Stimulated activated CD4-positive, alpha-beta T cell treated with anti-CD3 and anti-CD28 coated beads, Interleukin-1b, Interleukin-23, amount 100 ng/mL, for 48 hours (primary cell): ENCODE measurements at places on chromosomes 6 and 20.

DNA sequence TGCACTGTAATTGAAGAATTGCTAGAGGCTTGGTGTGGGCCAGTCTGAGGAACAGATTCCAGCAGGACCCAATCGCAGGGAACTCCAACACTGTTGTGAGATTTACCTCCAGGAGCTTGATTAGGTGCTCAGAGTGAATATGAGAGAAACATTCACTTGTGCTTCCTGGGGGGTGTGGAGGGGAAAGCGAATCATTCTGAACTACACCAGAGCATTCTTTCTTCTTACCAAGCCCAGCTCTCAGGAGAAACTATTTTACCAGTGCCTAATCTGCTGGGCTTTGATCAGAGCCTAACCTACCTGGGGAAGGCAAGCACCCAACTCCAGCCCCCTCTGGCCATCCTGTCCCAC is 7.4 kb upstream of the SIRPB1 start:
- DNase-seq = no peak

DNA sequence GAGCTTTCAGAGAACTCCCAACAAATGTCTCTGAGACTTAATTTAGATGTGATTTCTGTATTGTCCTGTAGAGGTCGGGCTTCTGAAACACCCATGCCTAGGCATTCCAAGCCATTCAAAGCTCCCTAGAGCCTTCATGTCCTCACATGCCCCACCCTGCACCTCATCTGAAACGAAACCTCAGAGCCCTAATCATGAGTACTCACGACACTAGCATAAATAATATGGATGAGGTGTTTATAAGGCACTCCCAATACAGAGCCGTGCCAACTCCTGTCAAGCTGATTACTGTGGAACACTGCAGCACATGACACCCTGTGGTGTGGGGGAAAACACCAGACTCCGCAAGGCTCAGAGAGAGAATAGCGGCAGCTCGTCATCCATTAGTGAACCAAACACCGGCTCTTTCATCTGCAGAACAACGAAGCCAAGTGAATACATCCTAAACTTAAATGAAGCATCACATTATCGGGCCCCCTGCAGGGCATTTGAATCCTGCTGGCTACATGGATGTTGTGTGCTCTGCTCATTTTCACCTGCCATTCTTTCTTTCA is 83.8 kb downstream of the FNDC1 start:
- DNase-seq = no peak

GRCh38 chr6:44311304-44311703 is 1.8 kb downstream of the AARS2 start:
- DNase-seq = no peak

GRCh38 chr20:58293453-58293852 is 16.1 kb upstream of the RAB22A start:
- DNase-seq = no peak

DNA sequence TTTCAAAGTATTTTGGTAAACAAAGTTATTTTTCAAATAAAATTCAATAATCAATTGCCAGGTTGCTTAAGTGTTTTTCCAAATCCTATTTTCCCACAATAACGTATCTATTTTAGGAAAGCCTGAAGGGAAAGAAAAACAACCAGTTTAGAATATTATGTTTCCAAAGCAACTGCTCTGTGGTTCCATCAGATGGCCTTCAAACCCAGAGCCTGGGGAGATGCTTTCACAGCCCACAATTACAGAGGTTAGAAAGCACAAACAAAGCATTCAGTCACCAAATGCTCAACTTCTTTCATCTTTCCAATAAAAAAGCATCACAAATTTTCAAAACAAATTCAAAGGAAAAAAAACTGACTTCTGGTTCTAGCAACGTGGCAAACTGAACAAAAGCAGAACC is 66.0 kb downstream of the ELOVL5 start:
- no peak for DNase-seq
